ENCODE measurements at places on chromosomes 1 and 21. TPM values are rescaled to one million over a fixed set of nuclear protein-coding genes. Genes with fewer than 3 reads are reported as not detected.

DNA sequence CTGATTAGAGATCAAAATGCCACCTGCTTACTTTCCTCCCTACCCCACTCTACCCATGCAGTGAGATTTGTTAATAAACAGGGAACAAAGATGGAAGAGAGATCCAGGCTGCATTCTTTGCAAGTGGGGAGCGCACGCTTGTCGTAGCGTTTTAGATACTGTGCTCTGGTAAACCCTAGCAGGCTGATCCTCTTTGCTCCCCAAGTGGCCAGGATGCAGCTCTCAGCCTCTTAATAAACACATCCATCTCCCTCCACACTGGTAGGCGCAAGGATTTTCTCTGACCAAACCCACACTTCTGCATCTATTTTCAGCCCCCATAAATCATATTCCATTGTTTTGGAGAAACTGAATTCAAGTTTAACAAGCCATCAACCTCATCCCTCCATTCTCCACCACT lies 2.9 kb downstream of the PGBD5 start:
- no peak for DNase-seq

CLIC6 gene
- polyA plus RNA-seq: 6.1 TPM

DNA sequence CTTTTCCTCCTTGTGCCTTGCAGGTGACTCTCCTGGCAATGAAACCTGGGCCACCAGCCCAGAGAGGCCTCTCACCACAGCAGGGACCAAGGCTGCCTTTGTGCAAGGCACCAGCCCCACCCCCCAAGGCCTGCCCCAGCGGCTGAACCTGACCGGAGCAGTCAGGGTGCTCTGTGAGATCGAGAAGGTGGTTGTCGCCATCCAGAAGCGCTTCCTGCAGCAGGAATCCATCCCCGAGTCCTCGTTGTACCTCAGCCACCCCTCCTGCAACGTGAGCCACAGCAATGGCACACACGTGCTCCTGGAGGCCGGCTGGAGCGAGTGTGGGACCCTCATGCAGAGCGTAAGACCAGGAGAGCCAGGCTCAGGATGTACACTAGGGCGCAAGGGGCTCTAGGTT lies 51.7 kb downstream of the UMODL1 start:
- DNase-seq: no peak

DNA sequence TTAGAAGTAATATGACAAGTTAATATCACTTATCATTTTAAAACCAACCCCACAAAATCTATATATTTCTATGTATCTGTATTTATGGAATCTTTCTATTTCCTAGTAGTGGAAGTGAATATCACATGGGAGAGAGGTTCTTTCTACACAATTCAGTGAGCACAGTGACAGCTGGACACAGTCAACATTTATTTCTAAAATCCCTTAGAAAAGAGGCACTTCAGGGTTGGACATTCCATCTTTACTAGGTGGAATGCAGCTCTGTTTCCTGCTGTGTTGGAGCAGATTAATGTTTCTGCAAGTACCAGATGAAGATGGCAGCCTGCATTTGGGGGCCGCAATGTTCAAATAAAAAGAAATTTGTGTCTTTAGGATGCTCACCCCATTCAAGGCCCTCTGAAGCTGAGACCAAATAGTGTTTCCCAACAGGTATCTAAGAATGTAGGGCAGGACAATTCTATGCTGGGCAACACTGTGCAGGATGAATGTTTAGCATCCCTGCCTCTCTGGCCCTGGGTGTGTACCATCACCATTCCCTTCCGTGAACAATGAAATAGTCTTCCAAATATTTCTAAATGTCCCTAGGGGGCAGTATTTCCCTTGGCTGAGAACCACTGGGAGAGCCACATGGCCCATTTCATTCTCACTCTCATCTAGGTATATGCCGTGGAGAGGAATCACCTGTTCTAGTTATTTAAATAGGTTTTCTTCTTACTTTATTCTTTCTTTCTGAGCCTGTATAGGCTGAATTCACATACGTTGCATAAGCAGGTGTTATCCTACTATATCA lies 394.8 kb downstream of the PRDM2 start:
- DNase-seq: no peak

EVA1C gene
- 20.6 TPM for polyA plus RNA-seq

DNA sequence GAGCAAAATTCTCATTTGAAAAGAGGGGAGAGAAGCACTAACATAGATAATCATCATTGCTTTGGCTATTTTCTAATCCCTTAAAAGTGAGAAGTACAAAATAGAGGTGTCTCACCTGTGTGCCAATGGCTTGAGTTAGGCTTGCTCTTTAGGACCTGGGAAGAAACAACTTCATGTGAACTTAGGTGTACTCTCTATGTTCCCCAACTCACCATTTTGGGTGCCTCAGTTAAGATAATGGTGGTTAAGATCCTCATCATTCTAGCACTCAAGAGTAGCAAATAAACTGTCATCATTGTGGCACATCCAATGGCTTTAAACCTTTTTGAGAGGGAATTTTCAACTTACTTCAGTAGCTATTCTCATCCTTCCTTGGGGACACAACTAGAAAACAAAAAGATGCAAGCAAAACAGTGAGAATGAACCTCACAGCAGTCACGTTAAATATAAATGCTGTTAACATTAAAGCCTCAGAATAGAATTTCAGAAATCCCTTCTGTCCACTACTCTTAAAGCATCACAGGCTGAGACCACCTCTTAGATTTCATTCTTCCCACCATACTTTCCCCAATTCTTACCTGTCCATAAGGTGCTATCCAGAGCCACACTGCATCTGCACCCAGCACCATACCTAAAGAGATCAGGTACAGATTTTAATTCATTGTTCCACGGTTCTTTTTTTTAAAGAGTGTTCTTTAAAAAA lies 1.2 kb downstream of the GAS5 start:
- DNase-seq: no peak

DNA sequence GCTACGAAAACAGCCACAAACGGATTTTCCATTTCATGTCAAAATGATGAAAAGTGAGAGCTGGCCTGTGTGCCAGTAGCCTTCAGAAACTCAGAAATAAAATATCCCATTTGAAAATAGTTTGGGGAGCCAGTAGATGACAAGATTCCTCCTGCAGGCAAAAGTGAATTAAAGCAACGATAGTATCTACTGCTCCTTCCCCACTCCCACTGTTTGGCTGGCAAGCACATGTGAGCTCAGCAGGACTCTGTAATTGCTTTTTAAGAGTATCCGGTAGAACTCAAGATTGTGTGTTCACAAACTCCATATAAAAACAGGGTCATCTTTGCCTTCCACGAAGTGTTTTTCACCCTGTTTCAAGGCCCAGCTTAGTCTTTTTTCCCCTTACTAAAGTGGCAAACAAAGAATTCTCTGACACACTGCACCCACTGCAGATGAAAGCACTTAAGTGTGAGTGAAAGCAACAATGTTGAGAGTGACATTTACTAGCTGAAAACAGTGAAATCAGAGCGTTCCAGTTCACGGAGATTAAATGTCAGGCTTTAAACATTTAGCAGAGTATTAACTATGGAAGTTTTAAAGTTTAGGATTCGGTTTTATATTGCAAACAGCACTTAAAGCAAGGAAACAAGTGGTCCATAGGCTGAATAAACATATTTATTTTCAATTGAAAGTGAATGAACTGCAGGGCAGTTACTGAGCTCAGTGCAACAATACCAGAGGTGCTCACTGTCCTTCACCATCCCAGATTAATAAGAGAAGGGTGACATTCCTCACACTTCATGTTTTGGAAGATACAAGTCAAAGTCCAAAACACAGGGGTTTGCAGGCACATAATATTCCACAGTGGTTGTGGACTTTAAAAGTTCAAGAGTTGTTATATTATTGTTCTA lies 70.0 kb downstream of the ALG14 start:
- DNase-seq: peak; percentile 19

DNA sequence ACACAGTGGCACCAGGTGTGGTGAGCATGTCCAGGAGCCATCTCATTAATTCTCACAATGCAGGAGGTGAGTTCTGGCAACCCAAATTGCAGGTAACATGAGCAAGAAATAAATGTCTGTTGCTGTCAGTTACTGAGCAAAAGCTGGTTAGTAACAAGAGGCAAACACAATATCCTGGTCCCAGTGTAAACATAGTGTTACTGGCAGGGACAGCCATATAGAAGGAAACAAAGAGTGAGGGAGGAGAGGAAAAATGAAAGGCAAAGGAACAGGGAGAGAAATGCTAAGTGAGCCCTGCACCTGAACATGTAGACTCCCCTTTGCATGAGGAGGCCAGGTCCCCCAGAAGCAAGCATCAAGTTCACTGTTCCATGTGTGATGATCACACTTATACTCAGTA lies 203.6 kb downstream of the TRABD2B start:
- no peak for DNase-seq

LMX1A gene
- polyA plus RNA-seq: not detected

- DNase-seq: no peak
Measured at GRCh38 chr21:18030248-18030647, 211.1 kb upstream of the C21orf91 start.

RGS16 gene
- polyA plus RNA-seq: 2.1 TPM

CHI3L2 gene
- polyA plus RNA-seq: 6.2 TPM

EPHA10 gene
- 0.36 TPM for polyA plus RNA-seq

NTMT2 gene
- 1.6 TPM for polyA plus RNA-seq

DNA sequence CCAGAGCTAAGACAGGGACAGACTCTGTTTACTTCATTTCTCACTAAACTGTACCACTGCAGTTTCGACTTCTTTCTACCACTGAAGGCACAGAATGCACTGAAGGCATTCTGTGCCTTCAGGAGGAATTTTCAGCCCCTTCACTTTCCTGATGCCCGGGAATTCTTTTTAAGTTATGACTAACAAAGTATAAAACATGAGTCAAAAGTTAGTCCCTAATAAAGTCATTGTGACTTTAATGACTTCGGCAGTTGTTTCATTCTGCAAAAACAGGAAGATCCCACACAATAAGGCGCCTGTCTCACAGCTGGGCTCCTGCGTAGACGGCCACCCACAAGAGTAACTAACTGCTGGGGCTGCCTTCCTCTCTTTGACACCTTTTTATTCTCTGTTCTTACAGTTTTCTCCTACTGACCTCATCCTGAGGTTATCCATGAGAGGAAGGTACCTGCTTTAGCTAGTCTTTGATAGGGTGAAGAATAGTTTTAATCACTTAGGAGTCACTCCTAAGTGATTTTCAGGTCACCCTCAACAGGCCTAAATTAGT lies 183.9 kb upstream of the SGIP1 start:
- DNase-seq: peak; percentile 70

- DNase-seq: no peak
Measured at GRCh38 chr1:242197907-242198820, 199.3 kb upstream of the MAP1LC3C start.

DNA sequence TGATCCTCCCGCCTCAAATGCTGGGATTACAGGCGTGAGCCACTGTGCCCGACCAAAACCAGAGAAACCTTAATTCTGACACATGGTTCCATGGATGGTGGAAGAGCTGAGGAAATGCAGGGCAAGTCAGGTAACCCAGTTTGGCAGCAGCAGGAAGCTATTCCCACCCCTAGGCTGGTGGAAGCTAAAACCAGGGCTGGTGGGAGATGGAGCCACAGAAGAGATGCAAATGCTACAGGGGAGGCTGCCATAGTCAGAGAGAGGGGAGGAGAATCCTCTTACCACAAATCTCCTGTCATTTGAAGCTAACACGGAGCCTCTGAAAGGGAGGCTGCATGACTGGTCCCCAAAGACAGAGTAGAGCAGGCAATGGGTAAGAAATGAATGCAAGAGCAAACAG lies 4.1 kb upstream of the CDC42BPA start:
- no peak for DNase-seq

- no peak for DNase-seq
Measured at GRCh38 chr1:245058436-245058835, 96.3 kb upstream of the KIF26B start.

SCAF4 gene
- polyA plus RNA-seq: 9.7 TPM

GRCh38 chr1:4718071-4718470 lies 63.7 kb downstream of the AJAP1 start:
- DNase-seq: no peak

DNA sequence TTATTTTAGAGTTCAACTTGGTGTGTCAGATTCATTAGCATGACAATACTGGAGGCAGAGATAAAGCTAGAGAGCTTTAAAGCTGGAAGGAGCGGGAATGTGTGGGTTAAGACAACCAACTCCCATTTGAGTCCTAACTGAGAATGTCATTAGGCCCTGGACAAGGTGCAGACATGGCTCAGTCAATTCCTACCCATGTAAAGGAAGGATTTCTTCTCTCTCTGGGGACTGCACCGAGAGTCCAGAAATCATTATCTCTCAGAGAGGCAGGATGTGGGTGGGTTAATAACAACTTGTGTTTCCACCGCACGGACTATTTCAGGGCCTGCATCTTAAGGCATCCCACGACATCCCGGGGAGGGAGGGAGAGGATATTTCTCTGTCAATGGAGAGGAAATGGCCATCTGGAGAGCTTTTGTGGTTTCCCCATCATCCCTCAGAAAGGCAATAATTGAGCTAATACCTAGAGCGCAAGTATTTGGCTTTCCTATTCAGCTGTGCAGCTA lies 46.7 kb upstream of the SARS1 start:
- no peak for DNase-seq

DNA sequence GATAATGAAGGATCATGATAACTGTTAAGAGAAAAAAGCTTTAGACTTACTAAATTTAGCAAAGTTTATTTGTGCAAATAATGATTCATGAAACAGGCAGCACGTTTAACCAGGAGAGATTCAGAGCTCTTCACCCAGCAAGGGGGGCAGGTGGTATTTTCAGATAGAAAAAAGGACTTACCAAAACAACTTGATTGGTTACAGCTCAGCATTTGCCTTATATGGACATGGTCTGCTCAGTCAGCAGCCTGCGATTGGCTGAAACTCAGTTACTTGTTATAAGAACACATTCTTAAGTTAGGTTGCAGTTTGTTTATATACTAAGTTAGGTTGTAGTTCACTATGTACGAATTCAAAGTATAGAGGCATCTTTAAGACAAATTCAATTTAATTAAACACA lies 165.6 kb downstream of the DUSP10 start:
- no peak for DNase-seq

C1orf210 gene
- polyA plus RNA-seq: 0.07 TPM

DNA sequence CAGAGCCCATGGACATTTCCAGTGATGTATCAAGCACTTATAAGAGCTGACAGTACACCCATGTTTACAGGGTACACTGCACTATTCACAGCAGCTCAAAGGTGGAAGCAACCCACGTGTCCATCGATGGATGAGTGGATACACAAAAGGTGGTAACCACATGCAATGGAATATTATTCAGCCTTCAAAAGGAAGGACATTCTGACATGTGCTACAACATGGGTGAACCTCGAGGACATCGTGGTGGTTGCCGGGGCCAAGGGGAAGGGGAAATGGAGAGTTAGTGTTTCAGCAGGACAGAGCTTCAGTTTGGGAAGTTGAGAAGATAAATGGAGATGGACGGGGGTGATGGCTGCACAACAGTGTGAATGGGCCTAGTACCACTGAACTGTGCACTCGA lies 9.1 kb downstream of the AGT start:
- DNase-seq: no peak

DNA sequence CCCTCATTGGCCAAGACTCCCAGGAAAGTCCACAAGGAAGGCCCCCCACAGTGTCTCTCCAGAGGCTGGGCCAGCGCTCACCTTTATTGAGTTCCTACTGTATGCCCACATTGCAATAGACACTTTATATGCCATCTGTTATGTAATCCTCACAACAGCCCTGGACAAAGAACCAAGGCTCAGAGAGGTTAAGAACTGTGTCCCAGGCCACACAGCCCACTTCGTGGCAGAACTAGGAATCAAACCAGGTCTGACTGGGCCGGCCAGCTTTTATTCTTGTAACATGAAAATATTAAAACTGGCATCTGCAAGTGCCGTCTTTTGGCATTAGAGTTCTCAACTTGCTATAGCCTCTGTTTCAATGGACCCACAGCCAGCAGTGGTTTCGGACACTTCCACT lies 4.5 kb downstream of the CTRC start:
- no peak for DNase-seq

- DNase-seq: no peak
Measured at GRCh38 chr1:221117133-221117532, 237.9 kb downstream of the HLX start.

Data from right cardiac atrium (tissue), 5 donors.